ENCODE measurements at places on chromosomes 7 and 10. TPM values are rescaled to one million over a fixed set of nuclear protein-coding genes. Genes with fewer than 3 reads are reported as not detected.

DNA sequence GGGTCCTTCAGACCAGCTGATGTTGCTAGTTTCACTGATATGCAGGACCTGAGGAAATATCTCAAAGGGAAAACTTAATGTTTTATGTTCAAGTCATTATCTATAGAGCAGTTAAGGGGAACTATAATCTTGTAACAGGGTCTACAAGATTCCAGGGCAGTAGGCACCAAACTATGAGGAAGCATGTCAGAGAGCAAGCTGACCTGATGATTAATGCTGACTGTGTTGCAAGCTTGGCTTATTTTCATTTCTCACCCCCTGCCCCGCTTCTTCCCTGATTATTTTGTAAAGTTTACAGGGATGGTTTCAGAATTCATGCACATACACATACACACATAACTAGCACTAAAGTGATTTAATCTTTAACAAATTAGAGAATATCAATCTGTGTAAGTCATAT lies 84.3 kb upstream of the CACNA2D1 start:
- DNase-seq = no peak

GRCh38 chr10:90919683-90920574 lies 958 bp downstream of the ANKRD1 start:
- DNase-seq = no peak

DNA sequence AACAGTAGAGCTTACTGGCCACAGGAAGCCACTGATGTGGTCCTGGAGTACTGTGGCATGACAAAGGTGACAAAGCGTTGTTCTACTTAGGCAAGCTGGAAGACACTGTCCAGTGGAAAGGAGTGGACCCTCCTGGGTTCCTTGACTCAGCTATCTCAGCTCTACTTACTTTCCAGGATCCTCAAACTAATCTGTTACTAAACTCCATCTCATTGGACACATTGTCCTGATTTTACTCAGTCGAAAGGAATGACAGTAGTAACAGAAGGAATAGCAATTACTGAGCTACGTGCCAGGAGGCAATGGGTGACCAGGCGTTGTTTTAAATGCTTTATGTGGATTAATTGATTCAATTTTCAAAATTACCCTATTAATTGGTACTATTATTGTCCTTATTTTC lies 41.6 kb downstream of the ABLIM1 start:
- DNase-seq = no peak

DNA sequence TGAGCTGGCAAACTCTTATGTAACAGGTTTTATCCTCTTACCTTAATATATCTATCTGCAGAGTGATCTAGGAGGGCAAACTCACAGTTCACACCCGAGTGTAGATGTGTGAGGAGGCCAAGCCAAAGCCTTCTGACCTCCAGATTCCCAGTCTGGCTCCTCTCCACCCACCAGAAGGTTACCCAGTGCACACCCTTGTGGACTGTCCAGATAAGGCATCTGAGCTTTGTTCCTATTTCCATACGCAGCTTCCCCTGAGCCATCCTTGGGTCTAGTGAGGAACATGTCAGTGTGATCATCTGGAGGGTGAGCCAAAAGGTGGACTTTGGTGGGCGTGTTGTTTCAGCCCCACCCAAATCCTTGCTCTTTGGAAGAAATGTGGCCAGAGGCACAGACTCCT lies 203.0 kb upstream of the MEOX2 start:
- no peak for DNase-seq

- DNase-seq = no peak
Observed at GRCh38 chr10:107094824-107095522, 69.5 kb downstream of the SORCS1 start.

- DNase-seq = no peak
Observed at GRCh38 chr10:121535381-121535780, 62.9 kb downstream of the FGFR2 start.

GRCh38 chr10:66717231-66717981 lies 208.4 kb upstream of the LRRTM3 start:
- no peak for DNase-seq

DNA sequence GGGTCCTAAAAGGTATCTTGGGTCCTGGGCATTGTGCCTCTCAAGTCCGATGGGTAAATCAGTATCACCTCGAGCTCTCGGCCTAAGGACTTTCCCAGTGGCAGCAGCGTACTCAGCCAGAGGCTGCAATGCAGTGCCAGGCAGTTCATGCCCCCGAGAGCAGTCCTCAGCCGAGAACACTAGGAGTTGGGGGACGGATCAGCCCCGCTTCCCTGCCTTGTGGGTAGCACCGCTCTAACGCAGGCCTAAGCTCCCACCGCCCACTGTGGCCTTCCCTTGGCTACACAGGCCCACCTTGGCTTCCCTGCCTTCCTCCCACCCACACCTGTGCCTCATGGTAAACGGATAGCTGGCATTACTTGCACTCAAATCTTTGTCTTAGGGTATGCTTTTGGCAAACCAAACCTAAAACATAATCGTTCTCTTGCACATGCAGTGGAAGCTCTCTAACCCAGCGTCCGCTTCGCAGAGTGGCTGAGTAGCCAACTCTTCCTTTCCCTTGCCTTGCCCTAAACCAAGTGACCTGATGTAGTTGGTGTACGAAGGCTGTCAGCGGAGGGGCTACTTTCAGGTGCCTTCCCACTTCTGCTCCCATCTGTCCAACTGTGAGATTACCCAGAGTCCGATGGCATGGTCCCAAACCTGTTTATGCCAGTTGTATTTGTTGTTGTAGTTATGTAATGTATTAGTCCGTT lies 73.2 kb upstream of the CHST15 start:
- no peak for DNase-seq

DNA sequence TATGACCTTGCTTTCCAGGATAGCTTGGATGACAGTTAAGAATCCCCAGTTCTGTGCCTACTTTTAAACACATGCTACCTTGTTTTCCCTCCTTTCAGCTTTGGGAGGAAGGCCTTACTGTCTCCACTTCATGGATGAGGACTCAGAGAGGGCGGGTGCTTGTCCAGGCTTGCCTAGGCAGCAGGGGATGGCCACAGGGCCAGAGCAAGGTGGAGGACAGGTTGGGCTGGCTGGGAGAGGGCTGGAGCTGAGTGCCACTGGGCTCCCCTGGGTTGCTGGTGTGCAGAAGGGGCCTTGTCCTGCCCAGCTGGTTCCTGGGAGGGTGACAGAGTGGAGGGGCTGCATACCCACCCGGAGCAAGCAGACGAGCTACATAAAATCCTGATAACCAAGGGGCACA lies 117.8 kb downstream of the GRK5 start:
- no peak for DNase-seq

- DNase-seq = no peak
Observed at GRCh38 chr7:155224116-155224811, 73.4 kb upstream of the INSIG1 start.

DNA sequence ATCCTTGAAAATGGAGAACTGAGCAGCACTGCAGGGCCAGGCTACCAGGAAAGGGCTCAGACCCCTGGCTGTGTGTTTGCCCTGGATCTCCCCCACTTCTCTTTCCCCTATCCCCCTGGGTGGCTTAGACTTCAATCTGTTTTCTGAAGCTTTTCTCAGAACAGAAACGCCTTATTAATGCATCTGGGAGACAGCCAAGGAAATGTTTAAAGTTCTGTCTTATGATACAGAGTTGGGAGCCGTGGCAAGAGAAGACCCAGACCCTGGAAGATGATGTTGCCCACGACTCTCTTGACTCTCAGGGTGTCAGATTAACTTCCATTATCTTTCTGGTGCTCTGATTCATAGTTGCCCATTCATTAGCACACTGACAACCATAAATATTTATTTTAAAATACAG lies 107.1 kb downstream of the EBLN1 start:
- DNase-seq = no peak

DNA sequence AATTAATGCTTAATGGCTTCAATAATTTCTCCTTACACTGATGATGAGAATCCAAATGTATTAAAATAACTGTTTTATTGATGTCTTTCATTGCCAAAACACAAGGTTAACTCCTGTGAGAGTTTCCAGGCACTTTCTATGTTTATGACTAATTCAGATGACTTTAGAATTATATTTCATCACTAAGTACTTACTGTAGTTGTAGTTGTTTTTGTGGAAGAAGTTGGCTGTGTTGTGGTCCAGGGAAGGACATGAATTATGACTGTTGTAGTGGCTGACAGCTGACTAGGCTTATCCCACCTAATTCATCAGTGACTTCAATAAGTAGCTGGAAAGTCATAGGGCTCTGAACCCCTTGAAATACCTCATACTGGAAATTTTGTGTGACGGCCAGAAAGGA lies 254.8 kb downstream of the HGF start:
- DNase-seq = no peak

DNA sequence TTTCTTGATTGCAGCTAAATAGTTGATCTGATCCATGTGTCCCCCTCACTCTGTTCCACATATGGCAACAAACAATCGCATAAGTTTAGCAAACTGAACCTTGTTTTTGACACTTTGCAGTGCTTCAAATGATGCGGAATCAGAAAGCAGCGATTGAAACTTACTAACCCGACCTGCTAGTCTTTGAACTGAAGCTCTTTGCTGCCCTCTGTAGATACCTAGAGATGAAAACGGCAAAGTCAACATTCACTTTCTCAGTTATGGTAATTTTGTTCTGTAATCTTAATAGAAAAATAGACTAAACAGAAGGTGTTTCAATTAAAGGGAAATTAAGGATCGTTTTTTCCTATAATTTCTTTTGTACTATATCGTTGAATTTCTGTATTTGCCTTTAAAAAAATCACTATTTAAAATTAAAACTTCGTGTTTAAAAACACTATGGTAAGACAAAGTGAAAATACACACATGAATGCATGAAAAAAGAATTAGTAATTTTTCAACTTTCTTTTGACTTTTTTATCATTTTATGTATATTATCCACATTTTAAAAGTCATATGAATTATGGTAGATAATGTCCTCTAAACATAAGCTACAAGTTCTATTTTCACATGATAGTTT lies 276.5 kb downstream of the MAGI2 start:
- no peak for DNase-seq

GRCh38 chr7:155871211-155871610 lies 58.9 kb upstream of the SHH start:
- peak; percentile 73 for DNase-seq

DNA sequence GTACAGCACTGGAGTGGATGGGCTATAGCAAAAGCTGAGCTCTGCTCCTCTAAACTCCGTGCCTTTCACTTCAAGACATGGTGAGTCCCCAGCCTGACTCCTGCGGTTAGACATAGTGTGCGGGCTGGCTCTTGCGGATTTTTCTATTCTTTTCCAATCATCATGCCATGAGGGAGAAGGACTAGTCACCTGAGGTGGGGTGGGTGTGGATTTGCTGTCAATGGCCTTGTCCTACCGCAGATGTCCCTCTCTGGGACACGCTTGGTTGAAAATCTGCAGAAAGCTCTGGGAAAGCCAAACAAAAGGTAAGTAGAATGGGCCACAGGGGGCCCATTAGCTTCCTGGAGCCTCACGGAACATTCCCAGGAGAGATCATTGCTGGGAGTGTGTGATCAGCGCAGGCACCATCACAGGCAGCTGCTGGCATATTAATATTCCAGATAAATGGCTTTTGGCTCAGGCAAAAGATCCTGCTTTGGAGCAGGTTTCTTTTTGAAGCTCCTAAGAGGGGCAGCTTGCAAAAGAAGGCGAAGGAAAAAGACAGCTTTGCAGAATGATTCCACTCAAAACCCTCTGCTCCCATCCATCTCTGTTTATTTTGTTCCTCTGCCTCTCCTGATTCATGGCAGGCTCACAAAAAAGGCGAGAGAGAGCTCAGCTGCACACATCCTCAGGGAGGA lies 509.0 kb upstream of the ZMIZ1 start:
- DNase-seq = no peak

- no peak for DNase-seq
Observed at GRCh38 chr10:121084016-121084674, 233.0 kb downstream of the WDR11 start.

DNA sequence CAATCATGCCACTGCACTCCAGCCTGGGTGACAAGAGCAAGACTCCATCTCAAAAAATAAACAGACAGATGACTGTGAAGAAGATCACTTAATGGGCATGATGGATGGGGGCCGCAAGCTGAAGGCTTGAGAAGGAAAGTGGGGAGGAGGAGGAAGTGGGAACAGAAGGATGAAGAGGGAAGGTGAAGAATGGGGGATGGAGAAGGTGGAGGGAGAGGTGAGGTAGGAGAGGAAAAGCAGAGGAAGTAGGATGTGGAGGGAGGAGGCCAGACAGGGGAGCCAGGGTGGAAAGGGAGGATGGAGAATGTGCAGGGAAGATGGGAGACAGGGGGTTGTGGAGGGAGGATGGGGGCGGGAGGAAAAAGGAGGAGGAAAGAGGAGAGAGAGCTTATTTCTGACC lies 68.8 kb downstream of the SVOPL start:
- DNase-seq = peak; percentile 34

- no peak for DNase-seq
Observed at GRCh38 chr10:84668186-84668763, 339.9 kb downstream of the CCSER2 start.

DNA sequence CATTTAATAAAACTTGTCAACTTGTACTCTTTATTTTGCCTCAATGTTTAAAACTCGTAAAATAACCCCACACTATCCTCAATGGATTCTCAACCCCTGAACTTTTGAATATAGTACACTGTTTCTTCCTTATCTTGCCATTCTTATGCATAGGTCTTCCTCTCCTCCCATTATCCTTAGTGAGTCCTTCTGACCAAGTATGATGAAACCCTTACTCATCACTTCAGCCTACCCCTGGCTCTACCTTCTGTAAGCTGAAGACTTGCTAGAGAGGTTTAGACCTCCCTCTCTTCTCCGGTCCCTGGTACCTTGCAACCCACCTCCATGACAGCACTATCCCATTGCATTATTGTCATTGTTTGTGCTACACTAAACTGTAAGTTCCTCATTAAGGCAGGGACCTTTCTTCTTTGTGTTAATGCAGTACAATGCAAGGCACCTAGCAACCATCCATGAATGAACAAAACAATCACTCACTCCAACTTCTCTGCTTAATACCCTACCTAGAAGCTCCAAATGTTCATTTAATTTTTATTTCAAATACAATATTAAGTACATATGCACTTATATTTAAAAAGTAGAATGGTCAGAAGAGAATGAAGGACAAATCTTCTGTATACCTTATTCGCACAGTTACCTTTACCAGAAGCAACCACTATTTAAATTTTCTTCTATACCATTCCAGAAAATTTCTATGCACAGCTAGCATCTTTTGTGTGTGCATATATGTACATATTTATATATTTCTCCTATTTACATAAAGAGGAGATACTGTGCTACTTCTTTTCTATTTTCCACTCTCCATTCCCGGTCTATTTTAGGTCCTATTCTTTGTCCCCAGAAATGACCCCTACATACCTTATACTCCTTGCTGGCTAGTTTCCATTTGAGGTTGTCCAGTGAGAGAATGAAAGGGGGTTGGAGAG lies 77.5 kb downstream of the SLC16A9 start:
- no peak for DNase-seq

- DNase-seq = no peak
Observed at GRCh38 chr7:104005197-104005596, 15.7 kb upstream of the RELN start.

The FAM24B gene
- not detected for total RNA-seq

The NANOS1 gene
- total RNA-seq = 9.1 TPM

The ZNF736 gene
- not detected for total RNA-seq

The CH25H gene
- not detected for total RNA-seq

The OR2A42 gene
- 0.08 TPM for total RNA-seq

The SLC25A40 gene
- total RNA-seq = 19.8 TPM

The ARL3 gene
- total RNA-seq = 11.6 TPM

The CEP55 gene
- total RNA-seq = 9.5 TPM

The PTPN20 gene
- total RNA-seq = not detected

The GPR146 gene
- total RNA-seq = 1.9 TPM

The AFAP1L2 gene
- total RNA-seq = 5.7 TPM

The BLNK gene
- not detected for total RNA-seq
